NT2/D1 (cell line): ENCODE measurements at places on chromosomes 1 and 21.

GRCh38 chr1:206696812-206697585 lies 12.3 kb downstream of the MAPKAPK2 start:
- no peak for DNase-seq

DNA sequence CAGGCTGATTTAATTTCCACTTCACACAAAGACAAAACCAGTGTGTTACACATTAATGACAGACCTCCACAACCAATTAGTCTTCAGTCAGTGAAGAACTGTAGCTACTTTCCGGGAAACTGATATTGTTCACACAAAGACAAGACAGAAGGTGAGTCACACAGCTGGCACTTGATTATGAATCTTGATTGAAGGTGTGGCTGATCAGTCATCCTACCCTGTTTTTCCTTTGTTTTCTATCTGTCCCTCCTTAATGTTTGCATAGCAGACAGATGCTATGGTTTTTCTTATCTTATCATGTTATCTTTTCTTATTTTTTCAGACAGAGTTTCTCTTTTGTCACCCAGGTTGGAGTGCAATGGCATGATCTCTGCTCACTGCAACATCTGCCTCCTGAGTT lies 185.1 kb upstream of the GREM2 start:
- DNase-seq = no peak

- DNase-seq = no peak
These were observed 15.8 kb upstream of the TMEM9 start for GRCh38 chr1:201169971-201170532.

- no peak for DNase-seq
These were observed at the start of gene TFF3 for GRCh38 chr21:42315296-42315891. TFF3 (minus strand) TSS chr21:42315409; CDS start chr21:42315374, 35 bp downstream.

- no peak for DNase-seq
These were observed 43.2 kb downstream of the KIF26B start for GRCh38 chr1:245197911-245198379.

GRCh38 chr1:245052258-245052657 lies 102.5 kb upstream of the KIF26B start:
- no peak for DNase-seq

DNA sequence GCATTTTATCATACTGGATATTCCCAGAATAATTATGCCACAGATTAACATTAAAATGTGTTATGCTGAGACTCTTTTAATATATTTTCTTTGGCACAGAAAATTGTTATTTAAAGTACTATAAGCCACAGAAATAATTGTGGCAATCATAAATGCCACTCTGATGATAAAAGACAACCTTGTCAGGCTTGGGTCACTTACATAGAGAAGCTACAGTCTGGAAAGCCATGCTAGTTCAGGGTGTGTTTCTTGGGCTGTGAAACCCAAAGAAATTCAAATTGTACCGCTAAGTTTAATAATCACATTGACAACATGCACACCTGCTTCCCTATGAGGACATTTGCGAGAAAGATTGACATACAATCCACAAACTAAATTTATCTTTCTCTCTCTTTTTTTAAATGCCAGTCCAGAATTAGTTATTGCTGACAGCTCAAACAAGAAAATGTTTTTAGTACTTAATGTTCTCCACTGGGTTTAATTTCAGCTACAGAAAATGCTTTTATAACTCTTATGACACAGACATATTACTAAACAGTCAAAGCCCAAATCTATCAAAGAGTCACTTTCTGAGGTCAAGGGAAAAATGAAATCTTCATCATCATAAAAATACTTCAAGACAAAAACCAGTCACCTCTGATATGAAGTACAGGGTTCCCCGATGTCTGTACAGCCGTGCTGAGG lies 38.7 kb downstream of the TTC13 start:
- no peak for DNase-seq

DNA sequence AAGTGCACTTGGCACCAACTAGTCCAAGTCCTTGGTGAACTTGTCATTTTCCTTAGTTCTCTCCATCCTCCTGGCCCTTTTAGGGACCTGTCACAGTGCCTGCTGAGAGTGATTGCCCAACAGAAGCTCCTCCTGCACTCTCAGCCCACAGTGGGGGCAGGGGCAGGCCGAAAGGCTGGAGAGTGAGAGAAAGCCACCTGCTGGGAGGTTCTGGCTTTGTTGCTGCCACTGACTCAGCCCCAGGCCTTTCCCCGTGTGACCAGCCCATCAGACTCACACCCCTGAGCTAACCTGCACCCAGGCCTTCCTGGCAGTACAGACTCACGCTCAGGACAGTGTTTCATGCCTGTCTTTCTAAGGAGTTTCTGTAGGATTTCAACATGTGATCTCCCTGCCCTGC lies 17.1 kb upstream of the PROK1 start:
- DNase-seq = peak; percentile 86

- DNase-seq = no peak
These were observed 112.4 kb upstream of the ATP1A1 start for GRCh38 chr1:116260621-116261020.

GRCh38 chr1:12596007-12596821 lies 21.8 kb downstream of the DHRS3 start:
- DNase-seq = no peak

DNA sequence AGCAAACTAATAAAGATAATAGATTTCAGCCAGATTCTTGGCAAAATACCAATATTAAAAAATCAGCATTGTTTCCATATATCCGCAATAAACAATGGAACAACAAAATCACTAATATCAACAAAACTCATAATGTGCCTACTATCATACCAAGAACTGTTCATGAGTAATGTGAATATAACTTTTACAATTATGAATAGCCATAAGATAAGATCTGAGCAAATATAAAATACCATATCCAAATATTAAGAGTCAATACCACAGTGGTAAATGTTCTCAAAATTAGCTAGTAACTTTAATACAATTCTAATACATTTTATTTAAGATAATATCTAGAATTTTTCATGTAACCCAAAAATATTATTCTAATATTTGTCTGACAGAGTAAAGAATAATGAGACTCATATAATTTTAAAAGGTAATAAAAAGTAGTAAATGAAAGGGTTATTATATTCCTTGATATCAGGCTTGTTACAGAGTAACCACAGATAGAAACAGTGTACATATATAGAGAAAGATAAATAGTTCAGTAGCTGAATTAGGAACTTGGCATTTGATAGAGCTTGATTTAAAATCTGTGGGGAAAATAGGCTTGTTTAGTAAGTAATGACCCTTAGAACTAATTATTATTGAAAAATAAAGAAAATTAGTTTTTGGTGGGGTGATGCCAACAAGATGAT lies 2126.6 kb downstream of the MRPL39 start:
- DNase-seq = no peak

GRCh38 chr1:205627956-205628355 lies 3.9 kb downstream of the ELK4 start:
- DNase-seq = no peak
